ENCODE measurements at places on chromosomes 4 and X.

DNA sequence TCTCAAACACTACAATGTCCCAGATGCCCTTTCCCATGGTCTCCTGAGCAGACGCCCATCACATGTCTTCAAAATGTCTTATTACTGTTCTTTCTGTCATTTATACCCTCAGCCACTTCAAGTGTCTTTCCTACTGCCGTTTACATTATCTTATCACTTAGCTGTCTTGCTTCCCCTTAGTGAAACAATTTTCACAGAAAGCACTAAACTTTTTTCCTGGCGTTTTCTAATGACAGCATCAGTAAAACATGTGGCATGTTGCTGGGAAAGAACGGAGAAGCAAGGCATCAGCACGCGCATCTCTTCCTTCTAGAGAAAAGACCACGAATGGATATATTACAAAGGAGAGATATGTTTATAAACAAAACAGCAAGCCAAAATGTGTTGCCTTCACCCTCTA, 189.7 kb upstream of the SLIT2 start:
- no peak overlapping the region for H3K4me3 ChIP-seq
- H3K36me3 ChIP-seq, result no peaks in the 10 kb centered on the region
- no peak overlapping the region for H3K27ac ChIP-seq
- DNase-seq, result no peak
- H3K27me3 ChIP-seq, result no peaks in the 10 kb centered on the region

DNA sequence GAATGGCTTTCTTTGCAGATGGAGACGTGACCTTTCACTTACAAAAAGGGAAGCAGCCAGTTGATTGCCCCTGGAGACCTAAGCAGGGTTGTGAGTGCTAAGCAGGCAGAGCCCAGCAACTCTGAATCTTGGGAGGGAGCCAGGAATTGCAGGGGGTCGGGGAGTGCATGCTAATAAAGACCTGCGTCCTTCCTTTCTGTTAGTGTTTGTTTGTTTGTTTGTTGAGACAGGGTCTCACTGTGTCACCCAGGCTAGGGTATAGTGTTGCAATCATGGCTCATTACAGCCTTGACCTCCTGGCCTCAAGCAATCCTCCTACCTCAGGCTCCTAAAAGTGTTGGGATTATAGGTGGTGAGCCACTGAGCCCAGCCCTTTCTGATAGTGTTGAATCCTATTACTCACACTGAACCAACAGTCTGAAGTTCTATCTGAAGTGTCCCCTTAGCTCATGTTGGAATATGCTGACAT, 137.4 kb downstream of the CEP135 start:
- H3K4me3 ChIP-seq, result no peak overlapping the region
- no peaks in the 10 kb centered on the region for H3K4me1 ChIP-seq
- no peak overlapping the region for H3K27ac ChIP-seq
- no peaks in the 10 kb centered on the region for H3K36me3 ChIP-seq

DNA sequence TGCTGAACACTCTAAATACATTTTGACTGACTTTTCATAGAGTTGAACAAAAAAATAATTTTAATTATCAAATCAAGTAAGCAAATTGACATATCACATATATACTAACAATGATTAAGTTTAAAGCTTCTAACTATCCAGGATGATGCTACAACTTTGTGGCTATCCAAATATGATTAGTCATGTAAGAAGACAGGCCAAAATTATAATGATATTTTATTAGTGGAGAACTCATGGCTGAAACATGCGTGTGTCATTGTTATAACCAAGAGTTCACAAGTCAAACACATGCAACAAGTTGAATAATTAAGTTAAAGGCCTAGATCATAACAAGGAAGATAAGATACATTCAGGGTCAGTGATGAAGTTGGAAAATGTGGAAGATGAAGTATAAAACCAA, 346.8 kb downstream of the FSTL5 start:
- no peaks in the 10 kb centered on the region for H3K36me3 ChIP-seq
- H3K27me3 ChIP-seq, result no peaks in the 10 kb centered on the region
- H3K4me3 ChIP-seq, result no peak overlapping the region
- H3K27ac ChIP-seq, result no peak overlapping the region

DNA sequence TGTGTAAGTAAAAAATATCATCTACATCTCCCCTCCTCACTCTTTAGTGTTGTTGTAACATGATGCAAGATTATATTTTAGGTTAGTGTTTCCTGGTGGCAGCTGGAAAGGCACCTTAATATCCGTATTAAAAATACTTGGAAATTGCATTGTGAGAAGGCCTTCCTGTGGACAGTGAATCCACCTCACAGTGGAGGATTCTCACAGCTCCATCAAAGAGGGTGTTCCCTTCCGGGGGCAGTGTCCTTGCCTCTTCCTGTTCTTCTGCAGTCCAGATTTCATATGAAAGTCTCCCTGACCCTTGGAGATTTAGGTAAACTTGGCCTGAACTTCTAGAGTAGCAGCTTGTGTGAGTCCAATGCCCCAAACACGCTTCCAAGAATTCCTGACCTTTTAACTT, 29.9 kb upstream of the GAB1 start:
- no peak for DNase-seq
- no peaks in the 10 kb centered on the region for H3K27me3 ChIP-seq
- no peaks in the 10 kb centered on the region for H3K4me1 ChIP-seq
- H3K4me3 ChIP-seq, result no peak overlapping the region

DNA sequence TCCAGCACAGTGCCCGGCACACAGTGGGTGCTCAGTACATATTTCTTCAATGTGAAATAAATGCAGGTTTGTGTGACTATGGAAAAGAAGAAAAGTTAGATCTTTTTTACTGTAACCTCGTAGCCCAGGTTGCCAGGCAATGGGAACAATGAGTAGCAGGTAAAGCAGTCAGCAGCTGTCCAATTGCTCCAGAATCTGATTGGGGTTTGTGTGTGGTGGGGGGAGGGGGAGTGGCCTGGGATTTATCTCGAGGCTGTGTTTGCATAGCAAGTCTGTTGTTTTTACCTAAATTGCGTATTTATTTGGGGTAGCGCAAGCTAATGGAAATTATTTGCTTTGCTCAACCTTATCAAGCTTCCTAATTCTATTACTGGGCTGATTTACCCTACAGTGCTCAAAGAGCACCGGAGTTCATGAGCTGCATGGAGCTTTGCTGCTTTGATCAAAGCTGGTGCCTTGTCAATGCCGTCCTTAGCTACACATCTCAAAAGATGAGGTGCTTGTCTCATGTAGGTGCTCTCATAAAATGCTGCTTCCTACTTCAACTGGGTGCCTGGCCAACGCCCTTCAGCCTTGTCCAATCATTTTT, 145.0 kb upstream of the DGKK start:
- H3K4me1 ChIP-seq, result no peaks in the 10 kb centered on the region
- no peak overlapping the region for H3K27ac ChIP-seq

GRCh38 chr4:159117968-159118367, 15.1 kb downstream of the RAPGEF2 start:
- H3K4me3 ChIP-seq, result no peak overlapping the region
- peaks cover 32% of the 10 kb centered on the region for H3K4me1 ChIP-seq
- no peaks in the 10 kb centered on the region for H3K36me3 ChIP-seq
- H3K27ac ChIP-seq, result no peak overlapping the region

Measured in tibial artery (tissue), 4 donors.